ENCODE measurements at places on chromosomes 7 and 10.
A peak's percentile ranks its signal among the peaks of the same experiment; 100 is the strongest.

DNA sequence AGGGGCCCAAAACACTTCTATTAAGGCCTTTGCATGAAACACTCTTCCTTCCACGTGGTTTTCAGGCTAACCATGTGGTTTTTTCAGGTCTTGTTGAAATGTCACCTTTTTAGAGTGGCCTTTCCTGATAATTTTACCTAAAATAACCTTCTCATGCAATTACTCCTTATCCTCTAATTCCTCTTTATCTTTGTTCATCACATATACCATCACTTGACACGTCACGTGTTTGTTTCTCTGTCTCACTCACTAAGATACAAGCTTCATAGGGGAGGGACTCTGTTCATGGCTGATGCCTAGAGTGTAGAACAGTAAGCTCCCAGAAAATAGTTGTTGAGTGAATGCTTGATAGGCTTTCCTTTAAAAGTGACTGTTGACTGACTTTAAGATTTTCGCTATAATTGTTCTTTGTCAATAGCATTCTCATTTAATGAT, 63.7 kb downstream of the ST7 start:
- DNase-seq, result no peak

DNA sequence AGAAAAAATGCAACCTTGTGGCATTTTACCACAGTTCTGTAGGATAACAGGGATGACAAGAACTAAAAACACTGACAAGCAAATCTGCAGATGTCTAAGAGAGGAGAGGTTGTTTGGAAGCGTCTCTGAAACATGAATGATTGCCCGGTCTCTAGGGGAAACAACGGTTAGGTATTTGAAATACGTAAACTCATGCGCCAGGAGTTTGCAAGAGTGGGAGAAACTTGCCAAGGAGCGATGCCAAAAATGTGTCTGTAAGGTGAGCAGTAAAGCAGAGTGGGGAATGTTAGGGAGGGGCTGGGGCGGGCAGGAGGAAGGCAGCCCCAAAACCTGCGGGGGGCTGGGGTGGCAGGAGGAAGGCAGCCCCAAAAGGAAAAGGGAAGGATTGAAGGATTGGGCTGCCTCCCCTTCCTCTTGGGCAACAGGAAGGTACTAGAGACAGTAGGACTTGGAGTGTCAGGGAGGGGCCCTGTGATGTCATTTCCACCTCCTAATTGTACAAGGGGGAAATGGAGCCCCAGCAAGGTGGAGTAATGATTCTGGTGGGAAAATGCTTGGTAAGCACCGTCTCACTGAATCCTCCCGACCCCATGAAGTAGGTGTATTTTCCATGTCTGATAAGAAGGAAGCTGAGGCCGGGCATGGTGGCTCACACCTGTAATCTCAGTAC, 33.2 kb upstream of the PLEKHA1 start:
- no peak for DNase-seq

DNA sequence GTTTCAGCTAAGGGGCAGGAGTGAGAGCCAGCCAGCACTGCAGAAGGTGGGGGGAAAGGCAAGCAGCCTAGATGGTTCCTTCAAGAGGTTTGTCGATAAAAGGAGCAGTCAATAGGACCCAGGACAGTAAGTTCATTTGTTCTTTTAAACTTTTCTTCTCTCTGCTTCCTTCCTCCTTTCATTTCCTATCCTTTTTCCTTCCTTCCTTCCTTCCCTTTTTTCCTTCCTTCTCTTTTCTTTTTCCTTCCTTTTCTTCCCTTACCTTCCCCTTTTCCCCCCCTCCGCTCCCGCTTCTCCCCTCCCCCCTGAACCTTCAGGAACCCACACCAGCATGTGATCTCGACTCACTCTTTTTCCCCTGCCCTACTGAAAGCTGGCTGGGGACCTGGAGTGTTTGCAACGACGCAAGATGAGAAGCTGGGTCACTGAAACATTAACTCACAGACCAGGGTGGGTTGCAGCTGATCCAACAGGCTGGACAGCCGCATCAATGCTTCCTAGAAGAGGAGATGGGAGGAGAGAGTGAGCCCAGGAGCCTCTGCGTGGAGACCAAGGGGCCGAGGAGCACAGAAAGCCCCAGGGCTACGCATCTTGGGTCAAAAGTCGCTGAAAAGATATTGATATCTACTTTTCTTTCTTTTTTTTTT, 103.4 kb upstream of the SDK1 start:
- DNase-seq, result no peak

DNA sequence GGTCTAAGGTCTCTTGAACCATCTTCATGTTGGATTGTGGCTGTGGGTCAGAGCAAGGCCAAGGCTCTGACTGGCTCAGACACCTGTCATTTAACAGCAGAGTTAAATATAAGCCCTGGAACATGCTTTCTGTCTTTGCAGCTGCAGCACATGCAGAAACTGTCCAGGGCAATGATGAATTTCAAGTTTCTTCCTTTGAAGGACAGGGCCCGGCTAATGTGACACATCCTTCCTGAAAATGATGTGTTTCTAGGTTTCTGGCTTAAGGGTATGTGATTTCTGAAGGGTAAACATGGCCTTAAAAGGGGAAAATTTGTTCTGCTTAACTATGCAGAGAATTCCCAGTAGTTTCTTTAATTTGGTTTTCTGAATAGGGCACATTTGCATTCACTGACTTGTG, 34.0 kb upstream of the SLC35B4 start:
- DNase-seq, result peak; percentile 77

DNA sequence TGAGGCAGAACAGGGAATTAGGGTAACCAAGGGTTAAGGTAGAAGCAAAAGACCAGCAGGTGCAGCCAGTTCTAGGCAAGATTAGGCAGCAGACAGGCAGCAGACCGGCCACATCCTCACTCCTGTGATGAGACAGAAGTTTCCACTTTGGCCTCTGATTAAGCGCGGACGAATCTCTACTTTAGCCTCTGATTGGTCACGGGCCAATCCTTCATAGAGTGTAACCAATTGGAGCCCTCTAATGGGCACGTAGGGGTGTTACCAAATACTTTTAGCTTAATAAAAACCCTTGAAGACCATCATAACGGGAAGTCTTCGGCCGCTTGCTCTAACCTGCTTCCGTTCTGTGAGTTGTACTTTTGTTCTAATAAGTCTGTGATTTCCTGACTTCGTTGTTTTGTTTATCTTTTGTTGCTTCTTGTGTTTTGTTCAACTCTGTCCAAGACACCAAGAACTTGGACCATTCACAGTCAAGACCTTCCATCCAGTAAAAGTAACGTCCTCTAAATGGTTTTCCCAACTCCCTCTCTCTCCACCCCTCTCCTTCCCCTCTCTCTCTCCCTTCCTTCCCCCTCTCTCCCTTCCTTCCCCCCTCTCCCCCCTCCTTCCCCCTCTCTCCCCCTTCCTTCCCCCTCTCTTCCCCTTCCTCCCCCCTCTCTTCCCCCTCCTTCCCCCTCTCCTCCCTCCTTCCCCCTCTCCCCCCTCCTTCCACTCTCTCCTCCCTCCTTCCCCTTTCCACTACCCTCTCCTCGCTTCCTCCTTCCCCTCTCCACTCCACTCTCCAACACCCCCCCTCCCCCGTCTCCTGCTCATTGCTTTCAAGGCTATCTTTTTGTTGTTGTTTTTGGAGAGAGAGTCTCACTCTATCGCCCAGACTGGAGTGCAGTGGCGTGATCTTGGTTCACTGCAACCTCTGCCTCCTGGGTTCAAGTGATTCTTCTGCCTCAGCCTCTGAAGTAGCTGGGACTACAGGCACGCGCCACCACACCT, 13.2 kb upstream of the MALSU1 start:
- no peak for DNase-seq

- DNase-seq, result no peak
These were observed 66.8 kb upstream of the CYP26C1 start for GRCh38 chr10:92993699-92994272.

GRCh38 chr7:5230265-5231067, 40.4 kb downstream of the WIPI2 start:
- DNase-seq, result no peak

DNA sequence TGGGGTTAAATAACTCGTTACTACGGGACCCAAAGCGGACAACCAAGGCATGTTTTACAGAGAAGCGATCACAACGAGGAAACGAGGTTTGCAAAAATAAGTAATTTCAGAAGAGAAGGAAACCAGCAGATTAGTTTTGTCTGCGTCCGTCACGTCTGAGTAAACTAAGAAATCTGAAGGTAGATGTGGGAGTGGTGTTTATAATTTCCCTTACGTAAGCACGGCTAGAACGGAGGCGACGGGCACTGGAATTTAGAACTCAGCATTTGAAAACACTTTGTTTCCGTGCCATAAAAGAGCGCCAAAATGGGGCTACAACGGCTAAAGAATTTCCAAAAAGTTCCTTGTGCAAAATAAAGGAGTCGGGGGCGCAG, 718 bp upstream of the UMAD1 start:
- DNase-seq, result no peak

DNA sequence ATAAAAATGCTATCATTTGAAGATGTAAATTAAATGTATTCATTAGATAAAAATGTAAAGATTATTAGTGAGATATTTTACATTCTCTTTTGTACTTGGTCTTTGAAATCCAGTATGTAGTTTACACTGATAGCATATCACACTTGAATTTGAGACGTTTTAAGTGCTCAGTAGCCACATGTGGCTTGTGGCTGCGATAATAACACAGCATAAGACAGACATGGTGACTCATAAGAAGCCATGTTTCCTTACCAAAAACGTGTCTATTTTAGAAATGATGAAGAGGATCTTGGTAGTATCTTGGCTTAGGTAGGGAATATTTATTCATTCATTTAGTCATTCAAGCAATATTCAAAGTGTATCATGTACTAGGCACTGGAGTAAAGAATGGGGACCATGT, 149.3 kb downstream of the POU6F2 start:
- no peak for DNase-seq

DNA sequence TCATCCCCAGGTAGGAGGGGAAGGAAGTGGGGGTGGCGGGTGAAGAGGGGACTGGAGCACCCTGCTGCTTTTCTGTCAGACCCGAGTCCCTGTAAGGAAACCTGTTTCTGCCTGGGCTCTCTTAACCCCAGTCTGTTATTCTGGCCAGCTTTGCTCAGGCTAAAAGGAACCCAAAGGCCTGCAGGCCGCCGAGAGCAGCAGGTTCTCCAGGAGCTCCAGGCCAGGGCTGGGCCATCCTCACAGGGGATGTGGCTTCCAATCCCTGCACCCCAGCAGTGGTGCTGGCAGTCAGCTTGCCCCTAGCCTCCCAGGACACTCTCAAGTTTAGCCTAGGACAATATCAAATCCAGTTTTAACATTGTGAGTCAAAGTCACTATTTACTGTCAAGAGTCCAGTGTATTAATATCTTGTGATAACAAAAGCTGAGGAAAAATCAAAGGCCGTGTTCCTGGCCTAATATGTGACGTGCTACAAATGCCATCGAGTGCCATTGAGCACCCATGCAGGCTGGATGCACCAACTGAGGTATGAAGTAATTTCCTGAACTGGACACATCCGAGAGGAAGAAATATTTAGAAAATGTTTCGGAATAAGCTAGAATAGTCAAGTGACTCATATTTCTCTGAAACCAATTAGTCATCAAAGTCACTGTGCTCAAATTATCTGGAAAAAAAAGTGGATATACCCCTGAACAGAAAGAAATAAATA, 7.0 kb downstream of the PKD1L1 start:
- no peak for DNase-seq

GRCh38 chr7:98314469-98314868, 33.0 kb downstream of the BRI3 start:
- DNase-seq, result no peak

DNA sequence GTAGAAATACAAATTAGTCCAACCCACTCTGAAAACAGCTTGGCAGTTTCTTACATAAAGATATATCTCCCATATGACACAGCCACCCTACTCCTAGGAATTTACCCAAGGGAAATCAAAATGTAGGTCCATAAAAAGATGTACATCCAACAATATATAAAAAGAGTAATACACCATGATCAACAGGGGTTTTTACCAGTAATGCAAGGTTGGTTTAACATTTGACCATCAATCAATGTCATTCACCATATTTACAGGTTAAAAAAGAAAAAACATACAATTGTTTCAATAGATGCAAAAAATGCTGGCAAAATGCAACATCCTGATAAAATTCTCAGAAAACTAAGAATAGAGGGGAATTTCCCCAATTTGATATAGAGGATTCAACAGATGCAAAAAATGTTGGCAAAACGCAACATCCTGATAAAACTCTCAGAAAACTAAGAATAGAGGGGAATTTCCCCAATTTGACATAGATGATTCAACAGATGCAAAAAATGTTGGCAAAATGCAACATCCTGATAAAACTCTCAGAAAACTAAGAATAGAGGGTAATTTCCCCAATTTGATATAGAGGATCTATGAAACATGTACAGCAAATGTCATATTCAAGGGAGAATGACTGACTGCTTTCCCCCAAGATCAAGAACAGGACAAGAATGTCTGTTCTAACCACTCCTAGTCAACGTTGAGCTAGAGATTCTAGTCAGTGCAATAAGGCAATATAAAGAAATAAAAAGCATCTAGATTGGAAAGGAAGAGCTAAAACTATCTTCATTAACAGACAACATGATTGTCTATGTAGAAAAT, 13.7 kb downstream of the ADAP1 start:
- DNase-seq, result no peak

Measured in NCI-H526 treated with DMSO at 0.1 percent for 48 hours (cell line).